Activated CD4-positive, alpha-beta T cell treated with anti-CD3 and anti-CD28 coated beads, Interleukin-2, amount 50 U/mL, for 24 hours (primary cell): ENCODE measurements at places on chromosomes 7 and 10.

- DNase-seq = no peak
These were observed 16.2 kb downstream of the KIFBP start for GRCh38 chr10:69004821-69005220.

- peak; percentile 41 for DNase-seq
These were observed 132.6 kb upstream of the PODXL start for GRCh38 chr7:131688738-131689661.

DNA sequence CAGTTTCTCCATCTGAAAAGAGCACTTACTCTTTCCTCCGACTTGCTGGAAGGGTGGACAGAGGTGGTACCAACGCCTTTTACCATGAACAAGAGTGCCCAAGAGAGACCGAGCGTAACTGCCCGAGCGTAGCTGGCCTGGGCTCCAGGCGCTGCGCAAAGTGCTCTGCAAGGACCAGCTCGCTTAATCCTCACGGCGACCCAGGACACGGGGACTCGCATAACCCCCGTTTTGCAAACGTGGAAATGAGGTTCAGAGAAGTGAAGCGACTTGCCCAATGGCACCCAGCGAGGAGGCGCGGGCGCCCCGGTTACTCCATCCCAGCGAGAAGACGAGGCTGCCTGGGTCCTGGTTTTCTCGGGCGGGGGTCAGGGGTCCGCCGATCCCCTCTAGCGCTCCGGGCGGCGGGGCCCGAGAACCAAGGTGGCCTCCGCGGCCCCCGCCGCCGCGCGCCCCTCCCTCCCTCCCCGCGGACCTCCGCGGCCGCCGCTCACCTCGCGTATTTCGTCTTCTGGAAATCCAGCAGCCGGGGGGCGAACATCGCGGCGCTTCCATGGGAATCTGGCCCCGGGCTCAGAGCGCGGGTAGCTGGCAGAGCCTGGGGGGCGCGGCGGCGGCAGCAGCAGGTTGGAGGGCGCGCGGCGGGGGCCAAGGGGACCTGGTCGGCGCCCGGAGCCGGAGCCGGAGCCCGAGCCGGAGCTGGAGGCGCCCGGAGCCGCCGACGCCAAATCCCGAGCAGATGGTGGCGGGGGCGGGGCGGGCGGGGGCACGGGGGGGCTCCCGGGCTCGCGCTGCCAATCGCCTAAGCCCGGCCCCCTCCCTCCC is at the start of gene MMD2:
TSS of gene MMD2 (minus strand) at position 711 of the 825 bp plus-strand sequence. CDS start at position 541, 170 bp downstream.
- no peak for DNase-seq

GRCh38 chr7:3730276-3730675 is 429.2 kb downstream of the SDK1 start:
- DNase-seq = no peak

- no peak for DNase-seq
These were observed 184.5 kb upstream of the NFE2L3 start for GRCh38 chr7:25967278-25968204.

GRCh38 chr7:103524042-103524907 is 78.3 kb upstream of the SLC26A5 start:
- DNase-seq = no peak

GRCh38 chr7:155884225-155885166 is 72.2 kb upstream of the SHH start:
- DNase-seq = no peak

DNA sequence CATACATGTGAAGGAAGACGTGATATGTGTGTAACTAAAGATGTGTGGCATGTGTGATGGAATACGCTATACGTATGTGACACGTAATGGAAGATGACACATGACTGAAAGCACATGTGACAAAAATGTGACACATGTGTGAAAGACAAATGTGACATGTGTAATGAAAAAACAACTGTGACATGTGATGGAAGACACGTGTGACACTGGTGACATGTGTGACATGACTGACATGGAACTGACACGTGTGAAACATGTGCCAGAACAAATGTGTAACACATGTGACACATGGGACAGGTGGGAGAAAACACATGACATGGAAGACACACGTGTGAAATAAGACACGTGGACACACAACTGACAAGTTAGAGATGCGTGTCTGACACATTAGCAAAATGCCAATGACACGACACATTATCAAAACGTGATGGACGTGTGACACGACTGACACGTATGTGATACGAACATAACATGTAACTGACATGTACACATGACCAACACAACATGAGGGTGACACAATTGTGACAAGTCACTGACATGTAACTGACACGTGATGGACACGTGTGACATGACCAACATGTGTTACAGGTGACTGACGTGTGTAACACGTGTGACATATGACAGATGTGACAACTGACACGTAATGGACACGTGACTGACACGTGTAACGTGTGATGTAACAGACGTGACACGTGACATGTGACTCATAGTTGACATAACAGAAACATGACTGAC is 24.4 kb downstream of the CRPPA start:
- DNase-seq = no peak

- no peak for DNase-seq
These were observed 85.0 kb upstream of the FGL2 start for GRCh38 chr7:77284616-77285015.

- DNase-seq = no peak
These were observed 138.3 kb upstream of the NAMPT start for GRCh38 chr7:106423111-106423510.

DNA sequence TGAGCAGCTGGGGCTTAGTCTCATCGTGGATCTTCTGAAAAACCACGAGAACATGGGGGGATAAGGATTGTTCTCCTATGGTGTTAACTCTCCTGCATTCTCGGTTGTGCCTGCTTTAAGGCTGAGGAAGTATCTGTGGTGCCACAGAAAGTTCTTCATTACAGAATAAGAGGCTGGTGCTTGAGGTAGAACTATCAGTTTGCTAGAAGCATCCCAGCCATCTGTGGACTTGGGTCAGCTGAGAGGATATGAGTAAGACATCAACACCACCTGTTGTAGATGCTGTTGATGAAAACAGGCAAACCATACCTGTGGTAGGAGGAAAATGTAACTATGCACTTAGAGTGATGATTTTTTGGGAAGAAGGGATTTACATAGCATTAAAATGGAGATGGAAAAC is 416.6 kb downstream of the PHTF2 start:
- no peak for DNase-seq

GRCh38 chr7:97842006-97842405 is 30.2 kb downstream of the ASNS start:
- no peak for DNase-seq

- no peak for DNase-seq
These were observed 11.1 kb downstream of the ERVW-1 start for GRCh38 chr7:92466682-92467081.

DNA sequence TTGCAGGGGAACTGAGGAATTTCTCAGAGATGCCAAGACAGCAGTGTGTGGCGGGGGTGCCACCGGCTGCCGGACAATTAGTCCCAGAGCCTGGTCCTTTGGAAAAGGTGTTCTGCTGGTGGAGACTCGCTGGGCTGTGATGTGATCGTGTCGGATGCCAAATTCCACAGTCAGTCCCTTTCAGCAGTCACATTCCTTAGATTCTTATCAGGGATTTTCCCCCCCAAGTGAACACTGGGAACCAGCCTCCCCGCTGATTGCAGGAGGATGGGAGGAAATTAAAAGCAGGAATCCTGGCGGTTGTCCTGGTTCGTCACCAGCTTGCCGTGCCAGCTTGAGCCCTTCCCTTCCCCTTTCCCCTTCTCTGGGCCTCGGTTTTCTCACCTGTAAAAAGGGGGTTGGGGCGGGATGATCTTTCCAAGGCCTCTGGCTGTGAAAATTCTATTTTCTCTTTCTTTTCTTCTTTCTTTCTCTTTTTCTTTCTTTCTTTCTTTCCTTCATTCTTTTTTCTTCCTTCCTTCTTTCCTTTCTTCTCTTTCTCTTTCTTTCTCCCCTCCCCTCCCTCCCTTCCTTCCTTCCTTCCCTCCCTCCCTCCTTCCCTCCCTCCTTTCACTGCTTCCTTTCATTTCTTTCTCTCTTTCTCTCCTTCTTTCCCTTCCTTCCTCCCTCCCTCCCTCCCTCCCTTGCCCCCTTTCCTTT is 39.6 kb downstream of the COL26A1 start:
- no peak for DNase-seq

- no peak for DNase-seq
These were observed 17.5 kb upstream of the TMEM248 start for GRCh38 chr7:66903360-66904062.

DNA sequence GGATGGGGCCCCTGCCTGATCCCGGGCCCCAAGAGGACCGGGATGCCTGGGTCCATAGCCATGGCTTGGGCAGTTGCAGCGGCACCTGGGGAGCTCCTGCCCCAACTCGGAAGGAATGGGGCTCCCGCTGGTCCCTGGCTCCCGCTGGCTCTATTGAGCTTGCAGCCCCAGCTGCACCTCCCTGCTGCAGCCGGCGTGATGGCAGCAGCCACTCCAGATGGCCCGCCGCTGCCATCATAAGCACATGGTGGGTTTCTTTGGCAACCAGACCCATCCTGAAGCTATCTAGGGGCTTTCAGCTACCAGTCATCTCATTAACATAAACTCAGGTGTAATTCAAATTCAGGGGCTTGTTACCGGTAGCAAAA is 11.1 kb upstream of the DNMBP start:
- no peak for DNase-seq

DNA sequence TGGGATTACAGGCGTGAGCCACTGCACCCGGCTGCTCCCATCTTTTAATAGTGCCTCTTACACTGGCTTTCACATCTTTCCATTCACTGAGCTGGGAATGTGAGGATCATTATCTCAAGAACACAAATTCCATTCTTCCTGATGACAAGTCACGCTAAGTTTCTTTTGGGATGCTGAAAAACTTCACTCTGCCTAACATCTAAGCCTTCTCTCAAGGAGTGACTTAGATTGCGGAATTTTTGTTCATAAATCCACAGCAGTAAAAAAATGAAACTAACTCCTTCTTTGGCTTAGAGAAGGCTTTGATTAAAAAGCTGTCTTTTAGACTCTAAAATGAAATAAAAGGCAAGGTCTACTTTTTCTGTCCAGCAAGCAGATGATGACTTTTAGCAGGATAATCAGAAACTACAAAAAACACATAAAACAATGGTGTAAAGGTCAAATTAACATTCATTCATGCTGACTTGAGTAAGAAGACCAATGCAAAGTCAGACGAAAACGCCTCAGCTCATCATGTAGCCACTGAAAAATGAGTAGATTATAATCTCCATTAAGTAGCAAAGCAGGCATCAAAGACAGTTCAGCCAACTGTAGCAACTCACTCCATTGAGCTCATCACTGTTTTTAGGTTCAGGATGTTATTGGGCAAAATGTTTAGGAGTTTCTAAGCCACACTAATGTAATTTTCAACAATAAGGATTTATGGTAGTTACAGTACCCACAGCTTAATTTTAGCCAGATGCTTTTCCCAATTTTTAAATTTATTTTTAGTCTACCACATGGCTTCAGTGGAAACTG is 178.8 kb downstream of the ELMO1 start:
- no peak for DNase-seq

DNA sequence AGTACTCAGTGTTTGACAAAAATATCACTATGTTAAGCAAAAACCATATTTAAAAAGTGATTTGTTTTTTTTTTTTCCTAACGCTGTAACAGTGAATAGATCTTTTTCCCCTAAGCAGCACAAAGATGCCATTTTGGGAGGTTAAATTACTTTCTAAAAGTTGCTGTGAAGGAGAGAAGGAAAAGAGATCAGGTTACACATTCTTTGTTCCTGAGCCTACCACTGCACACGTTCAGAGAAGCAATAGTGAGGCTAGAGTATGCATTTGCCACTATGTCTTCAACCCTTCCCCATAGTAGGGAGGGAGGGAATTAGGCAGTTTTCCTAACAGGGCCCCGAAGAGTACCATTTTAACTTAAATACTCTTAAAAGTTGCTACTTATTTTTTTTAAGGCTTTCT is 38.9 kb downstream of the BMPR1A start:
- DNase-seq = no peak

GRCh38 chr10:62992145-62992721 is 140.9 kb upstream of the NRBF2 start:
- DNase-seq = no peak

DNA sequence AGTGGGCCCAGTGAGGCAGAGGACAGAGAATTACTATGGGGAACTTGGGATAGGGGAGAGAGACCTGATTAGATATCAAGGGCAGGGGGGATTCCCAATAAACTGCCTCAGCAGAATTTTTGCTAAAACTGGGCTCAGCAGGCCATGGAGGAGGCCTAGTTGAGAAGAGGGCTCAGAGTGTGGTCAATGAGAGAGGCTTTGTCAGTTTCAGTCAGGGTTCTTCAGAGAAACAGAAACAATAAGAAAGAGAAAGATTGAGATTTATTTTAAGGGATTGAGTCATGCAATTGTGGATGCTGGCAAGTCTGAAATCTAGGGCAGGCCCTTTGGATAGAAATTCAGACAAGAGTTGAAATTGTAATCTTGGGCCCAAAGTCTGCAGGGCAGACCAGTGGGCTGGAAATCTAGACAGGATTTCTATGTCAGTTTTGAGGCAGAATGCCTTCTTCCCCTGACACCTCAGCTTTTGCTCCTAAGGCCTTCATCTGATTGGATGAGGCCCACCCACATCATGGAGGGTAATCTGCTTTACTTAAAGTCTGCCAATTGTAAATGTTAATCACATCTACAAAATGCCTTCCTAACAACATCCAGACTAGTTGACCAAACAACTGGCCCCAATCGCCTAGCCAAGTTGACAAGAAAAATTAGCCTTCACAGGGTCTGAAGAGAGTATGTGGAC is 33.5 kb upstream of the CCSER2 start:
- no peak for DNase-seq

- DNase-seq = no peak
These were observed 2.4 kb upstream of the PKD1L1 start for GRCh38 chr7:47950714-47951113.

GRCh38 chr7:142066536-142066935 is 45.0 kb upstream of the MGAM2 start:
- DNase-seq = no peak

DNA sequence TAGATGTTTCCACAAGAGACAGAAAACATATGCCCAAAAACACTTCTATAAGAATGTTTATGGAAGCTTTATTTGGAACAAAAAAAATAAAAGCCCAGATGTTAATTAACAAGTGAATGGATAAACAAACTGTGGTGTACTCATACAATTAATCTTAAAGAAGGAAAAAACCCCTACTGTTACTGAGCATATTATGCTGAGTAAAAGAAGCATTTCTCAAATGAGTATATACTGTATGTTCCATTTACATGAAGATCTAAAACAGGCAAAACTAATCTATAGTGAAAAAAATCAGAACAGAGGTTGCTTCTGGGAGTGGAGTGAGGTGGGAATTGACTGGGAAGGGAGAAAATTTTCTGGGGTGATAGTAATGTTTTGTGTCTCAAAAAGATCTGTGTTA is 15.5 kb upstream of the ANK3 start:
- DNase-seq = no peak

DNA sequence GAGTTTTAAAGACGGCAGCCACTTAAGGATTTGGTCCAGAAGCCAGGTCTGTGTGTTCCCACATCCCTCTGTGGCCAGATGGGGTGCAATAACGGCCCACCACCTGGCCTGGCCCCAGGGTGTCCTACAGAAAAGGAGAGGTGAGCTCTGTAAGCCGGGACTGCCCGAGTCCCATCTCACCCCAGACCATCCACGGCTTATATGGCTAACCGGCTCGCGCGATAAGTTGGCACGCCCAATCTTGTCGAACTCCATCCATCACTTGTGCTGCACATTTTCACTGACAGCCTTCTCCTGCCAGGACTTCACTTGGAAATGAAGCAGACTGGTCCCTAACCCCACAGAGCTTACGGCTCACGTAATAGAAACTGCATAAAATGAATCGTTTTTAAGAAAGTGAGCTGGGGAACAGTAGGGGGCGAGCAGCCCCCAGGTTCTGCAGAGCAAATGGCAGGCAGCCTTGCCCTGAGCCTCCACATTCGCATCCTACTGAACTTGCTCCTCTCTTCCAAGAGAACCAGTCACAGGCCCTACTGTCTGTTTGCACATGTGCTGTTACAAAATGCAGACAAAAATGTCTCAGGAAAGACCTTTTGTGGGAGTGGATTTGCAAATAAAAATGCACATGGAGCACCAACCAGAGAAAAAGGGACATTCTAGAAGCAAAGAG is 98.2 kb downstream of the TNS3 start:
- no peak for DNase-seq
